Suprapubic skin (tissue), 4 donors: ENCODE measurements at places on chromosomes 5 and 9.

DNA sequence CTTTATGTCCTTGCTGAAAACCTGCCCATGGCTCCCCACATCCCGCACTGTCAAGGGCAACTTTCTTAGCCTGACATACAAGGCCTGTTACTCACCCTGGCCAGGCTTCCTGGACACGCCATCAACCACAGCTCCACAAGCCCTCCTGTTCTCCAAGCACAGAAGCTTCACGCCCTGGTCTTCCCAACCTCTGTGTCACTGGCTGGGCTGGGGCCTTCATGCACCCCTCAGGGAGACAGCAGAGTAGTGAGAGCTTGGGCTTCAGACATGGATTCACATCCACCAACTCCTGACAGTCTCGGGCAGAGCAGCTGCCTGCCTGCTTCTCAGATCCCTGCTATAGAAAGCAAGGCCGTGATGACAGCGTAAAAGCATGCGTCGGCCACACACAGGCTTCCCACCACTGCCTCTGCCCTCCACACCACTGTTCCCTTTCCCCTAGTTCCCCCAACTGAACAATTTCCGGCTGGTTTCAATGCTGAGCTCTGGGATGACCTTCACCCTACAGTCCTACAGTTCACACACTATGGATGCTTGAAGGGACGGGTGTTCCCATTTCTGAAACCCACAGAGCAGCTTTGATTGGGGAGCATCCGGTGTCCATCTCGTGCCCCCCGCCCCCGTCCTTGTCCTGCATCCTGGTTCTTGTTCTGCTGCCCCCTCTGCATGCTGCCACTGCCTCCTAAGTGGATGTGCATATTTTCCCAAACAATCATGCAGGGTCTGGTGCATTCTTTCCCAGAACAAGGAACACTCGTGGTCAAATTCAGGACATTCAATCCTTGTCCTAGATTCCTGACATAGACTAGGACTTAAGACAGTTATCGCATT is 33.4 kb upstream of the ADAMTS2 start:
- peak; percentile 60 for DNase-seq

GRCh38 chr9:38396371-38396671 is 3.8 kb downstream of the ALDH1B1 start:
- DNase-seq = no peak

- no peak for DNase-seq
These were observed 285.7 kb upstream of the TUT7 start for GRCh38 chr9:86639899-86640379.

- DNase-seq = peak; percentile 94
These were observed 9.0 kb downstream of the PRRC2B start for GRCh38 chr9:131402738-131403492.

DNA sequence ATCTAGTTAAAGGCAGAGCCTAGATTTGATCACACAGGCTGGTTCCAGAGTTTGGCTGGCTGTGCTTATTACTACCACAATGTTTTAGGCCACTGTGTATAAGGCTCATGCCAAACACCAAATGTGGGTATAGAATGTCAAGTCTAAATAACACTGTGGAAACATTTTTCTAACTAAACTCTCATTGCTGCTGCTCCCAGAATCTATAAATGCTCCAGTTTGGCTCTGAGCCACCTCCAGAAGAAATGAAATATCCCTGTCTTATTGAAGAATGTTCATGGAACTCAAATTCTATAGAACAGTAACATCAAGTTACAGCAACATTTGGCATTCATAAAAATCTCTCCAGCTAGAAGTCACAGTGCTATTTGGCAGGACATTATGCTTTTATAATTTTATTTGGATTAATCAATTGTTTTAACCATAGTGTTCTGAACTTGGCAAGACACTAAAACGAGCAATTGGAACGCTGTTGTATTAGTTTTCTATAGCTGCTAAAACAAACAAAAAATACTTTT is 178.1 kb upstream of the COX7C start:
- no peak for DNase-seq

DNA sequence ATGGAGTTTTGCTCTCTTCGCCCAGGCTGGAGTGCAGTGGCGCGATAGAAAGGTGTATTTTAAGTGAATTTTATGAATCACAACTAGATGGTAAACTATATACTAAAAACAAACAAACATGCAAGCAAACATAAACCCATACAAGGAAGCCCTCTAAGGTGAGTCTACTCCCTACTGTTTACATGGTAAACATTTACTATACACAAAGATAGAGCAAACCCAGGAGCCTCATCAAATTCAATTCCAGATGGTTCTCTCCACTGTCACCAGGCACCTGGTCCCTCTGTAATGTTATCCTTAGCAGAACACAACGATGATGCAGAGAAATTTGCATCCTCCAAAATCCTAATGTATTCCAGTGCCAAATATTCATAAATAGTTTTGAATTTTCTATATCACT is 17.9 kb downstream of the ANKH start:
- no peak for DNase-seq

- DNase-seq = no peak
These were observed 40.7 kb upstream of the HSD17B4 start for GRCh38 chr5:119411361-119412278.

DNA sequence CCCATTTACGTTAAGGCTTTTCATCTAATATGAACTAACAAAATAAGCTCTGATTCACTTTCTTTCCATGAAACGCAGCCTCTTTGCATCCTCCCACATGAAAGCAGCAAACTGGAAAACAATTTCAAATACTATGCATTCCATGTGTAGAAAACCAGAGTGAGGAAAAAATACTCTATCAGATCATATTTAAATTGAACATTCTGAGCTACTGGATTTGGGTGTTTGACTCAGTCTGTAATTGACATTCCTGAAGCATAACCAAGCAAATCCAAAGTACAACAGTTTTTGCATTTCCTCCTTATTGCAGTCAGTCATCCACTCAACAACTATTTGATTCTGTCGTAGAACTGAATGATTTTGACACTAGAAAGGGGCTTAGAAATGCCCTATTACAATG is 399.1 kb upstream of the NMUR2 start:
- DNase-seq = no peak

DNA sequence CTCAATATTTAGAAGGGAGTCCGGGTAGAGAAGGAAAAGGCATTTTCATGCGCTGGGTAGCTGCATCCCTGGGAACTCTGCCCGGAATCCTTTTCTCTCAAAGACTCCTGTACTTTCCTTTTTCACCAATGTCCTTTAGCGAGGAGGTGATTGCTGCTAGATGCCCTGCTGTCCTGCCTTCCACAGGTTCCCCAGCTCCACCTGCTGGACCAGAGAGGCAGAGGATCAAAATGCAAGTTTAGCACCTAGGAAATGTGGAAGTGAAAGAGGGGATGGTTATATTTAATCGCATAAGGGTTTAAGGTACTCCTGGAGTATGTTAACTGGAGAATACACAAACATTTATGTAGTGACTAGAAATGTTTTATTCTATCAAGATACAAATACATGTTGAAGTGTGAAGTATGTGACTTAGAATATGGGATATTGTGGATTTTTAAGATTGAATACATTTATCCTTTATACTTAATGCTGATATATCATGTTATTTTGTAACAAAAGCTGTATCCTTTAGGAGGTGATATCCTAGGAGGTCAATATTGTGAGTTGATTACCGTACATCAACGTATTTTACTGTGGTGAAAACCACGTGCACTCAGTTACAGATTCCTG is 145.7 kb downstream of the ARHGAP26 start:
- DNase-seq = no peak

- no peak for DNase-seq
These were observed 385.3 kb upstream of the WWC1 start for GRCh38 chr5:167905919-167906853.

DNA sequence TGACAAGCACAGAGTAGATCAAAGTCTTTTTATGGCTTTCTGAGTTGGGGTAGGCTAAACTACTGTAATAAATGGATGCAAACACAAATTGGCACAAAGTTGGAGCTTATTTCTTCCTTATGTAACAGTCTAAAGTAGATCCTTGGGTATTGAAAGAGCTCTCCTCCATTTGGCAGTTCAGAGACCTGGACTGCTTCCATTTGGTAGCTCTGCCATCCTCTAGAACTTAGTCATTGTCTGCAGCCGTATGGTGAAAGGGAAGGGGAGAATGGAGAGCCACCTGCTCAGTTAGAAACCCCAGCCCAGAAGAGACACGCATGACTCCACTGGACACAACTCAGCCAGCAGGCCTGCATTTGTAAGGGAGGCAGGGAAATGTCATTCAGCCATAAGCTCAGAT is 345.0 kb downstream of the DMAC1 start:
- DNase-seq = no peak

GRCh38 chr5:73394610-73395009 is 54.0 kb downstream of the FOXD1 start:
- DNase-seq = no peak

- DNase-seq = no peak
These were observed 344.9 kb downstream of the EFNA5 start for GRCh38 chr5:107325866-107326265.

GRCh38 chr9:69611221-69611620 is 61.0 kb downstream of the APBA1 start:
- DNase-seq = no peak

GRCh38 chr5:57157666-57158065 is 16.2 kb upstream of the GPBP1 start:
- DNase-seq = no peak

GRCh38 chr9:115445655-115446054 is 327.7 kb upstream of the TNC start:
- DNase-seq = no peak

DNA sequence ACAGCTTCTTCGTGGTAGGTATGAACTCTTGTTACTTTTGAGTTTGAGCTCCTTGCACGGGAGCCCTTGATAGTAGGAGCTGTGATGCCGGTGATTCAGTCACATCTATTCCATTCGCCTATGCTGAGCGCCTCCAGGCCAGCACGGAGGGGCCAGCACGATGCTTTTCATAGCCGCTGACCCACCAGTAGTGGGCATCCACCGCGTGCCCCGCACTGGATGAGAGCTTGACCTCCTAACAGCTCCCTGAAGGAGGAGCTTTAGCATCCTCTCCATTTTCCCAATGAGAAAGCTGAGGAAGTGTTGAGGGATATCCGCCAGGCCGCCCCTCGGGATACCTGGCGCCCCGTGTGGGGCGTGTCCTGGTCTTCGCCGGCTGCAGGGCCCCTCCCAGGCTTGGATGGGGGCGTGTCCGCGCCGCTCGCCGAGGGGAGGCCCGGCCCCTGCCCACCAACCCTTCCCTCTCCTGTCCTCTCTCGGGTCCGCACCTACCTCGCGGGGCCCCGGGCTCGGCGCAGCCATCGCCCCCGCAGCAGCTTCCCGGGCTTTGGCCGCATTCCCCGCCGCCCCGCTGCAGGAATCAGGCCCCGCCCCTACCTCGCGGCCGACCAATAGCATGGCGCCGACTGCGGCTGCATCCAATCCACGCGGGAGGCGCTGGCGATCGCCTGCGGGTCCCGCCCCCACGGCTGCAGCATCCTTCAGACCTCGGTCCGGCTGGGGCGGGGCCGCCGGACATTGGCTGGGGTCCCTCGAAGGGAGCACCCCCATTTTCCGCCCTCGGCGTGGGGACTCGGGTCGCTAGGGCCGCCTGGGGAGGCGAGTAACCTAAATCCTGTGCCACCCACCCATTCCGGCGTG is at the start of gene PIP5KL1:
Gene PIP5KL1 (minus strand): TSS at position 547 of the 861 bp plus-strand sequence. CDS start 25 bp downstream, at position 522.
- no peak for DNase-seq

DNA sequence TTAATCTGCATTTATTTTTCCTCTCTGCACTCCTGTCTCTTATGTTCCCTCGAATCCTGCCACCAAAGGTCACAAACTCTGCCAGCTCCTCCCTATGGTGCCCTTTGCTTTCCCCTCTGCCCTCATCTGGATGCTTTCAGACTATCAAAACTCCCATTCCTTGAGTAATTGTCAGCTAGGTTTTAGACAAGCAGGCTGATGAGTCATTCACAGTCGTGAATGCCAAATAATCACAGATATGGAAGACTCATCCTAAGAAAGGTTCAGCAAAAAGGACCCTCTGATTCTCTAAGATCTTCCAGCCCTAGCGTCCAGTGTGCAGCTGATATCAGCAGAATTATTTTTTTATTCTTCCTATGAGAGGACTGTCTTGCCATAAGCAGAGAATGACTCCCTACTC is 104.5 kb upstream of the NUDT12 start:
- no peak for DNase-seq

DNA sequence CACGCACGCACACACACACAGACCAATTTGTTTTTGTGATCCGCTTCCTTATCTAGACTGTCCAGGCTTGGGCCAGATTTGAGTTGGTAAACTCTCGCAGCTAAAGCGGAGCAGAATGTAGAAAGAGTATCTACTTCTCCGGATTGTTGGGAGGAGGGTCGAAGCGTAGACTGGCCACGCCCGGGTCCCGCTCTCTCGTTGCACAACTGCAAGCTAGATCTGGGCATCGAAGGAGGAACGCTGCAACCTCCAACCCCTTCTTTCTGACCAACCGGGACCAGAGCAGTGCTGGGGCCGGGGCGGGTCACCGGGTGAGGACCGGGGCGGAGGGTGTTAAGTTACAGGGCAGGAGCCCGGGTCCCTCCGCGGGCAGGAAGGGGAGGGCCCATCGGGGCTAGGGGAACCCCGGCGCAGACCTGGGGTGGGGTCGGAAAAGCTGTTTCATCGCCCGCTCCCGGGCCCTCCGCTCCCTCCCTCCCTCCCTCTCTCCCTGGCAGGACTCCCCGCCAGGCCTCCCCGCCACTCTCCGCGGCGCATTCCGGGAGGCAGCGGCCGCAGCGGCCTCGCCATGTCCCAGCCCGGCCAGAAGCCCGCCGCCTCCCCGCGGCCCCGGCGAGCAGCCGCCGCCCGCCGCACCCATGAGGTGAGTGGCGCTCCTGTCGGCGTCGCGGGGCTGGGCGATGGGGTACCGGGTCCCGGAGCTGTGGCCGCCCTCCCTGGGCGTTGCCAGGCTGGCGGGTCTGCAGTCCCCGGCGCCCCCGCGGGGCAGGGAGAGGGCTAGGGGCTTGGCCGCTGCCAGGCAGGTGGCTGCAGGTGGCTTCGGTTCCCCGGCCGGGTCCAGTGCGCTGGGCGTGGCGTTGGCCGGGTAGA is at the start of gene CAST:
Gene CAST (plus strand): TSS at position 522 of the 870 bp plus-strand sequence. CDS start 47 bp downstream, at position 569.
- peak; percentile 98 for DNase-seq

GRCh38 chr5:31964007-31964360 is 210.1 kb downstream of the GOLPH3 start:
- no peak for DNase-seq

DNA sequence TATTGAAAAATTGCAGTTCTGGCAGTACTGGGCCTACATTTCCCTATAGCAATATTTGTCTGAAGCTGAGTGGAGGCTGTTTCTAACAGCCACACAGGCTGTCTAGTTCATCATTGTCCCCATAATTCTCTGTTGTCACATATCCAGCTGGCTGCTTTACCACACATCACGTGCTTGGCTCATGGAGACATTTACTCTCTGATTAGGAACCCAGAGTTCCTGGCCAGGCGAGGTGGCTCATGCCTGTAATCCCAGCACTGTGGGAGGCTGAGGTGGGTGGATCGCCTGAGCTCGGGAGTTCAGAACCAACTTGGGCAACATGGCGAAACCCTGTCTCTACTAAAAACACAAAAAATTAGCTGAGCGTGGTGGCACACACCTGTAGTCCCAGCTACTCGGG is 81.4 kb downstream of the PGM5 start:
- no peak for DNase-seq

GRCh38 chr5:147538236-147538635 is 28.4 kb upstream of the DPYSL3 start:
- no peak for DNase-seq

- no peak for DNase-seq
These were observed 121.8 kb downstream of the XRCC4 start for GRCh38 chr5:83199126-83199525.
